ENCODE measurements at places on chromosomes 5 and 9.

- no peak for DNase-seq
Measured at GRCh38 chr5:158849219-158849791, 250.4 kb downstream of the EBF1 start.

- no peak for DNase-seq
Measured at GRCh38 chr9:87112656-87113055, 165.3 kb upstream of the GAS1 start.

DNA sequence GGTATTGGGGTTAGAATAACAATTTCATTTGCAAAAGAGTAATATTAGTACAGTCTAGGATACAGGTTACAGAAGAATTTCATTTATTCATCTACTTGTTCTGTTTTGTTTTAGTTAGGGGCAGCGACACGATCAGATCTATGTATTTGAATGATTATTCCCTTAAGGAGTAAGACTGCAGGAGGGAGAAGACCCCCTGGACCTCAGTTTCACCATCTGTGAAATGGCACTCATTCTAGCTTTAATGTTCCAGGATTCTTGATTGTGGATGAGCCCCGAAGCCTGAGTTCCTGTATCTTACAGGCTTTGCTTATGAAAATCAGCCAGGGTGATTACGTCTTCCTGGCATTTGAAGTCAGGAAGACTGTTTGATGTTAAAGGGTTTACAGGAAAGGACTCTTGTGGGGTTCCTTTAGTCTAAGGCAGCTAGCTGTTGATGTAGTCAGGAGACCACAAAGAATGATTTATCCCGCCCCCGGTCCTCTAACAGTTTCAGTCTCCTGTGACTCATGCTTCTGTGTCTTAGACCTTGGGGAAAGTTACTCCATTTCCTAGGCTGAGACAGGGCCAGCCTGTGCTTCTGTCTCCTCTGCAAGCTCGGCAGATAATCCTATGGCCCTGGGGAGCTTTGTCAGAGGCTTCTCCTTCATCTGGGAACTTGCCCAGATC, 11.5 kb downstream of the SMIM3 start:
- peak; percentile 40 for DNase-seq

GRCh38 chr9:81724242-81724889, 35.0 kb upstream of the TLE1 start:
- peak; percentile 55 for DNase-seq

Measured in left hindlimb (tissue), 1 donor.